Activated naive CD4-positive, alpha-beta T cell treated with anti-CD3 and anti-CD28 coated beads, Interleukin-2, amount 10 ng/mL, durations not matched to agents 5 hours and 36 hours (primary cell): ENCODE measurements at places on chromosomes 12 and 14. TPM values are rescaled to one million over a fixed set of nuclear protein-coding genes. Genes with fewer than 3 reads are reported as not detected.

The GPR84 gene
- total RNA-seq = 0.18 TPM

The HOXC5 gene
- total RNA-seq = not detected

The KRT73 gene
- total RNA-seq = 3.7 TPM

The BDKRB1 gene
- total RNA-seq = not detected

The AMDHD1 gene
- total RNA-seq = 0.40 TPM

The PTCSC3 gene
- total RNA-seq = not detected

The LHX5 gene
- not detected for total RNA-seq

The TPCN1 gene
- total RNA-seq = 27.3 TPM

The CAPZA3 gene
- not detected for total RNA-seq

The POC1B gene
- 39.2 TPM for total RNA-seq

The MYH6 gene
- total RNA-seq = not detected

The HSPB8 gene
- total RNA-seq = not detected

The MGAT4C gene
- not detected for total RNA-seq

The LRRC43 gene
- not detected for total RNA-seq

The CPNE6 gene
- not detected for total RNA-seq

The GPR65 gene
- 20.4 TPM for total RNA-seq

The PSMB5 gene
- 46.8 TPM for total RNA-seq

The MYO1H gene
- not detected for total RNA-seq

The PAX9 gene
- not detected for total RNA-seq

The POTEM gene
- total RNA-seq = not detected

The NUAK1 gene
- total RNA-seq = not detected

The PCED1B gene
- total RNA-seq = 117 TPM

The LYZ gene
- 0.14 TPM for total RNA-seq

The P2RX4 gene
- 72.8 TPM for total RNA-seq

The FAIM2 gene
- not detected for total RNA-seq

The P2RX2 gene
- not detected for total RNA-seq

The TGM1 gene
- 4.5 TPM for total RNA-seq

The ZNF10 gene
- 9.2 TPM for total RNA-seq

The GSKIP gene
- 25.1 TPM for total RNA-seq

The ZBTB42 gene
- total RNA-seq = 5.1 TPM

The PA2G4 gene
- total RNA-seq = 216 TPM

The CIT gene
- 98.3 TPM for total RNA-seq

The SPIC gene
- not detected for total RNA-seq

The GLS2 gene
- 1.7 TPM for total RNA-seq

The TPPP2 gene
- total RNA-seq = not detected

The KRT72 gene
- total RNA-seq = 5.4 TPM

The GALNT16 gene
- not detected for total RNA-seq

The CRY1 gene
- total RNA-seq = 13.9 TPM
